ENCODE measurements at places on chromosomes 2 and 18.

DNA sequence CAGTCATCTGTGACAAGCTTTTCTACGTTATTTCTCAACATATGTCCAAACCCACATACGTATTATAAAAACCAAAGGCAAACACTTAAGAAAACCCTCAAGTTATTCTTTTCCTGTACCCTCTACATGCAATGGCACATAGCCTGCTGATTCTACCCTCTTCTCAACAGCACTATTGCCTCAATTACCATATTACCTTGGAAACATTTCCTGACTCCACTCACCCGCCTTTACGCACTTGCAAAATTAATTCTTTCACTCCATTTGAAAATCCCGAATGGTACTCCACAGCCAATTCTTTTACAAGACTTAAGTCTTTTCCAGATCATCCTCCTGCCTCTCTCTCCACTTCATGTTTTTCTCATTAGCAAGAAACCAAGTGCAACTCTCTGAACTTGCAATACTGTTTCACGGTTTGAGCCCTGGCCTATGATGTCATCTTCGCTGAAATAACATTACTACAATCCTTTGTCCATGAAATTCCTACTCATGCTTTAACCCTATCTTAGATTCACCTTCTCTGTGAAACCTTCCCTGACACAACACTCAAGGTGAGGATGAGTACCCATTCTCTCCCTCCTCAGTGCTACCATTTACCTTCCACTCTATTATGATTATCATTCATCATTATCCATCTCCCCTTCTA is 29.0 kb downstream of the SESTD1 start:
- DNase-seq = no peak

DNA sequence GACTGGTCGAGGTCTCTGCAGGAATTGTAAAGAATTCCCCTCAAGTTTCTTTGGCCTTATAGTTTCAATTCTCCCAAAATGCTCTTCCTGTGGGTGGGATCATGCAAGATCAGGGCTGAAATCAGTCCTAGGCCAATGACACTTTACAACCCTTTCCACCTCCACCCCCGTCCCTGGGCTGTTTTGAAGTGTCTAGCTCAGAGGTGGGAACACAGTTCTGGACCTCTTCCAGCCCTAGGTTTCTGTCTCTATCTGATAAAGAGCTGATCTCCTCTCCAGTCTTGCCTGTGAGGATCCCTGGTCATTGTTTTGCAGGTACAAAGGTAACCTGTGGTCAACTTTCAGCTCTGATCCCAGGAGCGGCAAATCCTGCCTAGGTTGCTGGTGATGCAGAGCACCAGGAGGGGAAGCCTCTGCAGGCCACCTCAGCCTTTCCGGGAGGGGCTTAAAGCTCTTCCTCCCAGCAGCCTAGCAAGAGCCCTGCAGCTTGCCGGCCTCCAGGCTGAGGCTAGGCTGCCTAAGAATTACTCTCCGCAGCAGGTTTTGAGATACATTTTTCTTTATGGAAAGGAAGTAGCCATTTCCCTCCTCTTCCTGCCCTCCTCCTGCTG is 69.8 kb upstream of the WIPF1 start:
- DNase-seq = no peak

GRCh38 chr18:55012008-55012407 is 52.7 kb upstream of the CCDC68 start:
- DNase-seq = no peak

GRCh38 chr18:69981948-69982347 is 34.3 kb upstream of the CD226 start:
- no peak for DNase-seq

DNA sequence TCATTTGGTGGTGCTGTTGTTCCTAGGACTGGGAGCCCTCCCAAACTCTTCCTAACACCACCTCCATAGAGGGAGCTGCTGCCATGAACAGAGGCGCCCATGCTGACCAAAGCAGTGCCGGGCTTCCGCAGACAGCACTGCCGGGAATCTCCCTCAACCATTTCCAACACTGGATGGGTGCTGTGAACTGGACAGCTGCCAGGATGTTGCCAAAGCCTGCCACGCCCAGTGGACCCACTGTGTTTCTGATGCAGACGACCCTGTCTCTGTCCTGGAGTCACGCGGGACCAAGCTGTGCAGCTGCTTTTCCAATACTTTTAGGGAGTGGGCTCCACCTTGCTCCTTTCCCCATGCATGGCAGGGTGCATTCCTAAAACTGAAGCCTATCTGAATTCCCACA is 16.9 kb upstream of the GNAL start:
- no peak for DNase-seq

DNA sequence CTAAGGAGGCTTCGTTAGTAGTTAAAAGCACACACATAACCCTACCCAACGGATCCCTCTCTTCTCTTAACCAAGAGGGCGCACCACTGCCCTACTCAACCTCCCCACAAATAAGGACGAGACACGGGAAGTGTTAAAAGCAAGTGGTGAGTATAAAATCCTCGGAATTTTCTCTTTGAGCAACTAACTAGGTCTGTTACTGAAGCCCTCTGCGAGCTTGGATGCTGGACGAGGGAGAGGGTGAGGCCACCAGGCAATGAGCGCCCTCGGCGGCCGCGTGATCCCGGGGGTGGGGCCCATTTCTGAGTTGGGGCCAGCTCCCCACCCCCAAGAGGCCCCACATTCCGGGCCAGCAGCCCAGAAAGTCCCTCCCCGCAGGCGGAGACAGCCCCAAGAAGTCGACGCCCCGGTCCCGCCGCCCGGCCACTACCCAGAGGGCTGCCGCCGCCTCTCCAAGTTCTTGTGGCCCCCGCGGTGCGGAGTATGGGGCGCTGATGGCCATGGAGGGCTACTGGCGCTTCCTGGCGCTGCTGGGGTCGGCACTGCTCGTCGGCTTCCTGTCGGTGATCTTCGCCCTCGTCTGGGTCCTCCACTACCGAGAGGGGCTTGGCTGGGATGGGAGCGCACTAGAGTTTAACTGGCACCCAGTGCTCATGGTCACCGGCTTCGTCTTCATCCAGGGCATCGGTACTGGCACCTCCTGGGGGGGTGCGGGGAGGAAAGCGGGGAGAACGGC is at the start of gene CYBRD1:
CYBRD1 (plus strand) TSS at position 423 of the 736 bp plus-strand sequence; CDS start at position 495, 72 bp downstream.
- DNase-seq = peak; percentile 94

DNA sequence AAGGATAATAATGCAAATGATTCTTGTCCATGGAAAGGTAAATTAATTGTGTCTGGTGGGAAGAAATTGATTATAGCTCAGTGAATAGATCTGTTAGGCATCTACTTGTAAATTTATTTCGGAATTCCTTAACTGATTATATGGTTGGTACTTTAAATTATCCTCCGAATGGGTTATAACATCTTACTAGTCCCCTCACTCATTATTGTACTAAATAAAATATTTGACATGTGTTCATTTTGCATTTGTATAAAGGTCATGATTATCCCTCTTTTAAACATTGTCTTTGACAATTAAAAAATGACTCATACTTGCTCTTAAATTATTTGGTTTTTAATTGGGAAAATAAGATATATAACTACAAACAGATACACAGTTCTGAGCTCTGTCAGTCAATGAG is 47.4 kb downstream of the CAVIN2 start:
- DNase-seq = no peak

DNA sequence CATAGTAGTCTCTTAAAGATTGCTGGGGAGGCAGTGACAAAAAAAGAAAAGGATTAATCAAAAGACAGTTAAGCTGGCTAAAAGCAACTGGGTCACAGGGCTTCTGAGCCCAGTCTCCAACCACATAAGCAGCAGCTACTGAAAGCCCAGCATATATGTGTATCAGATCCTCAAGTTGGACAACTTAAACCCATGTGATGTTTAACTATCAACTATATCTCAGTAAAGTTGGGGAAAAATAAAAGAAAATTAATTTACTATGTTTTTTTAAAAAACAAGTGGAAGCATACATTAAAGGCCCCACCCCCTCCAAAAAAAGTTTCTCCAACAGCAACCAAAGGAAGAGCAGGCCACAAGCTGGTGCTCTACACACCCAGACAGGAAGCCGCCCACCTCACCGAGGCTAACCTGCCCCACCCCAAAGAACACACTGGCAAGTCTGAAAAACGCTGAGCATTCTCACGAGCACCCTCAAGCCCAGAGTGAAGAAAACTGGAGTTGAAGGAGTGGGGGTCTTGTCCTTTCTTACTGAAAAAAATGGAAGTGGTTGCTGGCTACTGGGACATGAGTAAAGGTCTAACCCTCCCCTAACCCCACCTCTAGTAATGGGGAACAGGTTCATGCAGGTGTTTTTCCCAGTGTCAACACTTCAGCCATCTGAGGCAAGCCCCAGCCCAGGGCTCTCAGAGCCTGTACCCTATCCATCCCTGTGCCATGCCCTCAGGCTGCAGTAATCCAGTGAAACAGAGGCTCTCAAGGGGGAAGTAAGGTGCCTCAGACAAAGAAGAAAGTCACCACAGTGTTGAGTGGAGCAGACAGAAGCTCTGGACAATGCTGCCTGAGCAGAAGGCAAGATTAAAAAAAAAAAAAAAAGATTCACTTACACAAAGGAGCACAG is 106.3 kb downstream of the GYPC start:
- DNase-seq = peak; percentile 78

GRCh38 chr2:38505779-38506178 is 96.9 kb downstream of the HNRNPLL start:
- no peak for DNase-seq

DNA sequence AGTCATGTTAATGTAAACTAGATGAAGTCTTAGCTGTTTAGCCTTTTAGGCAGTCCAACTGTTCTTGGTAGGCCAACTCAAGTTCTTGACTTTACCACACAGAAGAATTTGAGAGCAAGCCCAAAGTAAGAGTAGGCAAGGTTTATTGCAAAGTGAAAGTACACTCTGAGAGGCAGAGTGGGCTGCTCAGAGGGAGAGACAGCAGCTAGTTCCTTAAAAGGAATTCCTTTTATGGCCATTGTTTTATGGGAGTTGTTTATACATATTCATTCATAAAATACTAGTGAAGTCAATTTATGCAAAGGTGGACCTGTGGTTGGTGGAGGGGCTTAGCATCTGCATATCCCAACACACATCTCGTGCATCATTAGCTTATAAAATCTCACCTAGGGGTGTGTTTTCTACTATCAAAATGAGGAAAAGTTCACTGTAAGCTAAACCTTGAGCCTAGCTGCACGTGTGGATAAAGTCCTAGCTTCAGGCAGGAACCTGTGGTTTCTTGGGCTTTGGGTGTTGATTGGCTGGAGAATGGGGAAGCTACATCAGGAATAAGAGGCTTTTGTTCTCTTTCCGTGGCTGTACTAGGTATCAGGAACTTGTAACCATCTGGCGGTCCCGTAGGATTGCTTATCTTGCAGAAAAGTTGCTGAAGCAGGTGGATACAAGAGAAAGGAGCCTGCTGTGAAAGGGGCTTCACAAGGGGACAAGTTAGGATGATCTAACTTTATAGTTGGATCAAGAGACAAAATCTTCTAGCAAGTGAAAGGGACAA is 110.4 kb upstream of the GULP1 start:
- DNase-seq = no peak

- DNase-seq = no peak
These were observed 25.8 kb upstream of the IL18RAP start for GRCh38 chr2:102397209-102397608.

DNA sequence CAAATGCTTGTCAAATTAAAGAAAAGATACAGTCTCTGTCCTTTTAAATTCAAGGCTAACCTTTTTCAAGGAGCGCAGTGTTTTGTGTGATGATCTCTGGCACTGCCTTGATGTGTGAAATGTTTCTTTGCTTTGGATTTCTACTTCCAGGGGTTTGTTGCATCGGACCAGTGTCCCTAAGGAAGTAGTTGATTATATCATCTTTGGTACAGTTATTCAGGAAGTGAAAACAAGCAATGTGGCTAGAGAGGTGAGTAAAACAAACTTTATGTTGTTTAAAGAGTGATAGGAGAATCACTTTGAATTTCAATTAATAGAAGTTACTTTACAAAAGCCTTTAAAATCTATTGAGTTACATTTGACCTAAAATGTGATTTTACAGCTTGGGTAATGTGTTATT is 28.8 kb downstream of the HADHB start:
- no peak for DNase-seq

DNA sequence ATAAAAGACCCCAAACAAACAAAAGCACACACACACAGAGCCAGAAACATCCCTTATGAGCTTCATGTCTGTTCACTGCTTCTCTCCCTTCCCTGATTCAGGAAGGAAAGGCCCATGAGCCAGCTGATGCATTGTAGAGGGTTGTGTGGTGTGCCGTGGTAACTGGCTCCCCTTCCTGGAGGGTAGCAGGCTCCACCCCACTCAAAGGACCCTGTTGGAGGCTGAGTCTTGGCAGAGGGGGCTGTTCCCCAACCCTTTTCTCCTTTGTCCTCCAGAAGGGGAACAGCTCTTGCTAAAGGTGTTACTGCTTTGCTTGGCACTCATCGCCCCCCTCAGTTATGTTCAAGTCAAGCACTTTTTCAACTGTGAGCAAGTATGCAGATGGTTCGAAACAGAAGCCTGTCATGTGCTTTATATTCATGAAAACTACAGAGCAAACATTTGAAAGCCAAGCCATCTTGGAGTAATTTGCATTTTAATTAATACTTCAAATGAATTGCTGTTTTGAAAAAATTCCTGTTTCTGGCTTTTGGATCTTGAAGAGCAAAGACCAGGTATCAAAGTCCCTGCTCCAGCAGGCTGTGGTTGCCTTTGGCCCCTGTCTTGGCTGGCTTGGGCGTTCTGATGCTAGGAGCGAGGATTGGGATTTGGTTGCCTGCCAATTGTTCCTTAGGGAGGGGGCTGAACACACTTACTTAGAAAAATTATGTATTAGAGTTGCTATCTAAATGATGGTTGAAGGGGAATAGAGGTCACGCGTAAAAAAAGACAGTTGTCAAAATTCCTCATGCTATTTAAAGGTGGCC is 267.8 kb downstream of the TSN start:
- no peak for DNase-seq

- DNase-seq = no peak
These were observed 2.8 kb downstream of the CNOT11 start for GRCh38 chr2:101255501-101255900.

GRCh38 chr18:64175432-64175831 is 26.5 kb upstream of the LINC00305 start:
- DNase-seq = no peak

DNA sequence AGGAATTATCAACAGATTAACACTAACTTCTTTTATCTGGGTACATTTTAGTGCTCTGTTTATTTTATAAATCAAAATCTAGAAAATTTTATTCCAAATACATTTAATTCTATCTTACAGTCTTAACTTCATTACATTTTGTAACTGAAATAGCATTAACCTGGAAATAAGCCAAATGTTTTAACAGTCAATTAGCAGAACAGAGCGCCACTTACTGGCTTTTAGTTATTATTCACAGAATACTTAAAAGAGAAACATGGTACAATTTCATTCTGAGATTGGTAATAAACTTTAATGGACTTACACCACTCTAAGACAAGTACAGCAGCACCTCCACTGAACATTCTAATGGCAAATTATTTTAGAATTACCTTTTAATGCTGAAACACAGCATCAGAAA is 38.6 kb downstream of the SS18 start:
- DNase-seq = no peak

DNA sequence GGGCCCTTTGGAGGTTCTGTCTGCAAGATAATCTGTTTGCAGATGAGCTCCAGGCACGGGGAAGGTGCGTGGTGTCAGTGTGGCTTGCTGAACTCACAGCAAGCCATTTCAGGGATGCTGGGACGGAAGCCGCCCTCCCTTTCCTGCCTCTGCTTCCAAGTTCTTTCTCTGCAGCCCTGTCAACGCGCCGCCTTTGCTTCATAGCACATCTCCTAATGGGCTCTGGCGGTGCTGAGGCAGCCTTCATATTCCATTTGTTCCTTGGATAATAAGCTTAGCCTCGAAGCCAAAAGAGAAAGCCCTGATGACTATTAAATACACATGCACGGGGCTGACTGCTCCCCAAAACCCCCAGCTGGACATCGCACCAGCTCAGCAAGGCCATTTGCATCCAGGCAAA is 81.7 kb upstream of the TAF1B start:
- peak; percentile 58 for DNase-seq

Measured in upper lobe of right lung (tissue), 1 donor.